ENCODE measurements at places on chromosomes 1 and 21. TPM values are rescaled to one million over a fixed set of nuclear protein-coding genes. Genes with fewer than 3 reads are reported as not detected.

Gene ADAMTS1
- 155 TPM for total RNA-seq

Gene TFF1
- not detected for total RNA-seq

Gene CELA3A
- total RNA-seq = not detected

Gene ZFP69
- total RNA-seq = 2.9 TPM

Gene HRNR
- not detected for total RNA-seq

Gene CR1L
- not detected for total RNA-seq

Gene OR2T8
- total RNA-seq = not detected

Gene TNFAIP8L2
- 0.45 TPM for total RNA-seq

Gene CD1B
- not detected for total RNA-seq

Gene SERPINC1
- total RNA-seq = 0.36 TPM

Gene ETNK2
- 24.7 TPM for total RNA-seq

Gene PBX1
- total RNA-seq = 182 TPM

Gene B3GALT2
- 1.5 TPM for total RNA-seq

Data from cardiac muscle cell (in vitro differentiated cells and primary cell).